ENCODE measurements at places on chromosomes 1 and 21.

DNA sequence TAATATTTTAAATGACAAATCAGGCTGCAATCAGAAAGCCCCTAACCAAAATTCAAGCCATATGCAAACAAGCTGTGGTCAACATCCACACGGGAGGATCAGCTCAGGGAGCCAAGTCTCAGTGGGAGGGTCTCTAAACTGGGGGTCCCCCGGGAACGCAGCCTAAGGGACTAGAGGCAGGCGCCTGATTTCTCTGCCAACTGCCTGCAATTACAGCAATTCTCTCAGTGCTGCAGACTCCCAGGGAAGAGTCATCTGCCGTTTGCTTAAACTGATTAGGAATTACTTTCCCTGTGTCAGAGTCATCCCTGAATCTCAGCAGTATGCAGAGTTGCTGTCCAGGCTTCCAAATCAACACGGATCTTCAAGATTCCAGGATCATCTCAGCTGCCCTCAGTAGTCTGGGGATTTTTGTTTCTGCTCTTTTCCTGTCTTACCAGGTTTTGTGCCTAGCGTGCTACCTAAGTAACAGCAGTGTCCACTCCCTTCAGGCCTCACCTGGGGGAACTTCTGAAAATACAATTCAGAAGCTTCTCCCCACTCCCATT lies 247.8 kb downstream of the RRAGC start:
- no peak for DNase-seq

DNA sequence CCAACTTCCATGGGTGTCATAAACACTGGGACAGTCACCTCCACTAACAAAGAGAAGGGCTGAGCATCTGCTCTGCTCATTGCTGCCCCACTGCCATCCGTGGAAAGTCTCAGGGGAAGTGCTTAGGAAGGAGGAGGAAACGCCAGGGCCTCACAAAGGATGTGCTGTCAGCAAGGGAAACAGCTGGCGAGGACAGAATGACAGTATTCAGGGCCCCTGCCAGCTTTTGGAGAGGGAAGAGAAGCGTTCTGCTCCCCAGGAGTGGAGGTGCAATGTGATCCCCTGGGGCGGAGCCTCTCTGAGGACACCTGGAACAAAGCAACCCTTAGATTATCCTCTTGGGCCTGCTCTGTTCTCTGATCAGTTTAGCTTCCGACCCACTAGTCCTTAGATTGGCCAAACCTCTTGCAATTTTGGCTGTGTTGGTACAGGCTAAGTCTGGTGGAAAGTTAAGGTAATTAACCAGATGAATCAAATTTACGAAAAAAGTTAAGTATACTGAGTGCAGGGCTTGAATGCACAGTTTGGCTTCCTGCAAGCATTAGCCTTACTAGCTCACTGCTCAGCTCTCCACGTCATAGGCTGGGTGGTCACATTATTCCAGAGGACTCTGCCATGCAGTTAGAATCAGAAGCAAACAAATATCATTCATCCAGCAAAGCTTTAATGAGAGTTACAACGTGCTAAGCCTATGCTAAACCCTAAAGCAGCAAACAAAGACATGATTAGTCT lies 170.2 kb upstream of the NFIA start:
- DNase-seq = no peak

DNA sequence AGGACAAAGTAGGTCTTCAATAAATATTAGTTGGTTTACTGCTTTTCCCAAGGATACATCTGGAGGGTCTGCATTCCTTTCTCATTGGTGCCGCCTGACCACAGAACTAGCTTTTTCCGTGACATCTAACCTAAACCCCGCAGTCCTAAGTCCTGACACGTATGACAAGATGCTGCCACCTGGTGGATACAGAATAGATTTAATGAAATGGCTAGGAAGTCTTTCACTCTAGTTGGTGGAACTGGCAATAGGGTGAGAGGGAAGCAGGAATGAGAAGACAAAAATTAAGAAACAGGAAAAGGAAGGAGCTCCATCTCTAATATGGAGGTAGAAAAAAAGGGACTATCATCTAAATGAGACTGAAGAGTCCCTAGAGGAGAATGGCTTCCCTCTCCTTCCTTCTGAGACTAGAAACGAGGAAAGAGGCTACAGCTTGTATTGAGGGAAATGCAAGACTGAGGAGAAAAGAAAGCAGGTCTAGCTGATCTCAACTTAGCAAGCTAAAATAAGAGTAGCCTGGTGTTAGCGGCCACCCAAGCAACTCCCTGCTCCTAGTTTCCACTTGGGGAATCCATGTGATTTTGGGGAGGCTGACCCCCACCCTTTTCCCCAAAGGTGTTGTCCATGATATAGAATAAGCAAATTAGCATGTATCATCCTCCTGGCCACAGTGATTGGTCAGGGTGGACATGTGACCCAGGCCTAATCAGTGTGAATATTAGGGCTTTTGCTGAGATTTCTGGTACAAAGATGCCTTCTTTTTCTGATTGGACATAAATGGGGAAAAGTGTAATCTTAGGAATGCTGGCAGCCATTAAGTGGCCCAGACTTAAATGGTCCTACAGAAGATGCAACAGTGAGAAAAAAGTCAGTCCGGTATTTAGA lies 5.9 kb downstream of the RFX5 start:
- DNase-seq = peak; percentile 77

- no peak for DNase-seq
These were observed 195.3 kb upstream of the APP start for GRCh38 chr21:26365849-26366248.

GRCh38 chr1:16420424-16421118 lies 16.7 kb downstream of the SPATA21 start:
- DNase-seq = no peak

DNA sequence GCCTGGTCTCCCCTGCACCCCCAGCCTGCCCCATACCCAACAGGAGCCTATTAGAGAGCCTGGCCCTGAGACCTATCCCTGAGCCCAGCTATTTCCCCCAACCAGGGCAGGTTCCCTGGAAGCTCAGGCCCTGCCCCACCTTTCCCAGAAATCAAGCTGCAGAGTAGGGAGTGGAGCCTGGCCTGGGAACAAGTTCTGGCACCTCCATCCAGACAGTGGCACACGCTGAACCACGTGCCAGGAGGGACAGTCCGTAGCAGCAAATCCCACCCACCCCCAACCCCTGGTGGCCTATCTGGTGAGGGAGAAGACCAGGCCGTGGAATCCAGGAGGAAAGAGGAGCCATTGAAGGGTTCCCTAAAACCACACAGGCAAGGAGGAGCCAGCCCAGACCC lies 22.6 kb downstream of the TNNT2 start:
- DNase-seq = no peak

- DNase-seq = no peak
These were observed 47.3 kb upstream of the LYPLAL1 start for GRCh38 chr1:219126377-219126776.

DNA sequence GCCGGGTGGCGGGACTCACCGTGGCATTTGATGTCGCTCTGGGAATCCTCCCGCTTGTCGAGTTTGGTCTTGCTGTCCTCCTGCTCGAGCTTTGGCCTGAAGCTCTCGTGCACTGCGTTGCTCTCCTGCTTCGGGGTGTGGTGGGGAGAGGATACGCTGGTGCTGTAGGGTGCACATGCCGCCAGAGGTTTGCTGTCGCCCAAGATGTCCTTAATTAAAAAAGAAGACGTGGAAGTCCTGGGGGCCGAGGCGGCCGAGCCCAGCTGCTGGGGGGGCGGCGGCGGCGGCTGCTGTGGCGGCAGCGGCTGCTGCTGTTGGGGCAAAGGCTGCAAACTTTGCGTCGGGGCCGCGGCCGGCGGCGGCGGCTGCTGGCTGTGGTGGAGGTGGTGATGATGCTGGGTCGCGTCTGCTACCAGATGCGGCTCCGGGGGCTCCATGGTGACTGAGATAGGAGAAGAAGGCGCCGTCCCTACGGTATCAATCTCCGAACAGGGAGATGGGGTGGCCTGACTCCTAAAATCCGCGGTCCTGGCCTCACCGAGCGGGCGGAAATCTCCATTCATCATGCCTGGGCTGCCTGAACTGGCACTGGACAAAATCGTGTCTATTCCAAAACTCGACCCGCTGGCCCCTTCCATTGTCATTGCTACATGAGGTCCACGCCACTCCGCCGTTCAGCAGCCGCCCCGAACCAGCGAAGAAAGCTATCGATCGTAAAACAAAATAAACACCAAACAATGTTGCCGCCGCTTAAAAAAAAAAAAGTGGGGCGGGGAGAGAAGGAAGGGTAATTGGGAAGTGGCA lies at the start of gene BARHL2:
Gene BARHL2, minus strand, starts transcription at position 751 of the 804 bp plus-strand sequence. Its CDS starts 107 bp downstream, at position 644.
- DNase-seq = no peak

- no peak for DNase-seq
These were observed 9.1 kb upstream of the CDK18 start for GRCh38 chr1:205495237-205495823.

GRCh38 chr1:34781071-34781843 lies at the start of gene GJB3:
TSS of gene GJB3 (plus strand) at chr1:34781214. CDS start at chr1:34784763, 3,549 bp downstream.
- peak; percentile 40 for DNase-seq

DNA sequence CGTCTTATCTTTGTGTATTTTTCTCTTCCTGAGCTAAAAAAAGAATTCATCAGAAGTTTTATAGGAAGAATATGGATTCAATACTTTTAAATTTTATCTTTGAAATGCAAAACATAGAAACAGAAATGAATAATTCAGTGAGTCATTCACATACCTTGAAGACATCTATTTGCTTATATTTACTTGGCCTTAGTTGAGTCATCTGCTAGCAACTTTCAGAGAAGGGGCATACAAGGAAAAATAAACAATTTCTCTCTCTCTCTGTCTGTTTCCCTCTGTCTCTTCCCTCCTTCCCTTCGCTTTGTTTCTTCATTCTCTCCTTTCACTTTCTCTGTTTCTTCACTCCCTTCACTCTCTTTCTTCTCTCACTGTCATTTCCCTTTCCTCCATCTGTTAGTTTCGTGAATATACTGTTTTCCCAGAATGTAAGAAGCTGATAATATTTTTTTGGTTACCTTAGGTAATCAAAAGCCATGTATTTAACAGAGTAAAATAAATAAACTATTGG lies 477.2 kb downstream of the BRINP3 start:
- peak; percentile 5 for DNase-seq

- DNase-seq = peak; percentile 26
These were observed 19.6 kb upstream of the ZNF648 start for GRCh38 chr1:182080955-182081582.

DNA sequence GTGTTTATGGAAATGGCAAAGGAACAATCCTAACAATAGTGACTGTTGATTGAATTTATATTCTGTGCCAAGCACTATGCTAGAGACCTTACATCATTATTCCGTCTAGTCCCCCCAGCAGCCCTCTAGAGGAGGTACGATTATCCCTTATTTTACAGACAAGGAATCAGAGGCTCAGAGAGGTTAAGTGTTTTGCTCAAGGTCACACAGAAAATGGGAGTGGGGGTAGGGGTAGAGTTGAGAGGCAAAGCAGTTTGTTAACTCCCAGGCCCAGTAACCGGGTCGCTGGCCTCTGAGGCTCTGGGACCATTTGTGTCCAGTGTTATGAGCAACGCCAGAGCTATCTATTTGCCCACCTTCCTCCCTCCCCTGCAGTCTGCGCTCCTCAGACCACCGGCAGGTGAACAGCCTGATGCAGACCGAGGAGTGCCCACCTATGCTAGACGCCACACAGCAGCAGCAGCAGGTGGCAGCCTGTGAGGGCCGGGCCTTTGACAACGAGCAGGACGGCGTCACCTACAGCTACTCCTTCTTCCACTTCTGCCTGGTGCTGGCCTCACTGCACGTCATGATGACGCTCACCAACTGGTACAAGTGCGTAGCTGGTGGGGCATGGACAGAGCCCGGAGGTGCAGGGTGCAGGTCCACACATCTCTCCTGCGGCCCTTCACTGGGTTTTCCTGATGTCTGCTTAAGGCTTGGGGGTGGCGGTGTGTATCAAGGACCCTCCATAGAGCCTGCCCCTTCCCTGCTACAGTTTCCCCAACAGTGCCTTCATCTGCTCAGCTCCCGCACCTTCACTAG lies 19.8 kb downstream of the SERINC2 start:
- DNase-seq = no peak

DNA sequence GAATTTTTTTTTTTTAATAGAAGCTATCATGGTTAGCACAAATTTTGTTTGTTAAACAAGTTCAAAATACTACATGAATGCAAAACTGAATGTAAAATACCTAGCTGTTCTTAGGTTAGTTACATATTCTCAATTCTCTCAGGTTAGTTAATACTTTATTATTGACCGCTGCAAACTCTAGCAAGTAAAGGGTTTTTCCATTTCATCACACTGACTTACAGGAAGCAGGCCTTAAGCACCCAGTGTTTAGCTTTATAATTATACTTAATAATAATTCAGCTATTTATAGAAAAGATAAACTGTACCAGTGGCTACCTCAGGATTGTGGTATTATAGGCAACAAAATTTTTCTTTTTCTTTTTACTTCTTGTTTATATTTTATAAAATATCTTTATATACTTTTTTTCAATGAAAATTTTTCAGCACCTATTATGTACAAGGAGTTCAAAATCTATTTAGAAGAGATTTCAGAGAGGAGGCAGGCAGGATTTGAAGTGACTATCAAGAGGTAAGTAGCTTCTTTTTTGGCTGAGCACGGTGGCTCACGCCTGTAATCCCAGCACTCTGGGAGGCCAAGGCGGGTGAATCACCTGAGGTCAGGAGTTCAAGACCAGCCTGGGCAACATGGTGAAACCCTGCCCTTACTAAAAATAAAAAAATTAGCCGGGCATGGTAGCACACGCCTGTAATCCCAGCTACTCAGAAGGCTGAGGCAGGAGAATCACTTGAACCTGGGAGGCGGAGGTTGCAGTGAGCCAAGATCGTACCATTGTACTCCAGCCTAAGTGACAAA lies 17.9 kb downstream of the PLPP3 start:
- no peak for DNase-seq

GRCh38 chr1:207920444-207921021 lies 9.6 kb upstream of the CD34 start:
- DNase-seq = no peak

DNA sequence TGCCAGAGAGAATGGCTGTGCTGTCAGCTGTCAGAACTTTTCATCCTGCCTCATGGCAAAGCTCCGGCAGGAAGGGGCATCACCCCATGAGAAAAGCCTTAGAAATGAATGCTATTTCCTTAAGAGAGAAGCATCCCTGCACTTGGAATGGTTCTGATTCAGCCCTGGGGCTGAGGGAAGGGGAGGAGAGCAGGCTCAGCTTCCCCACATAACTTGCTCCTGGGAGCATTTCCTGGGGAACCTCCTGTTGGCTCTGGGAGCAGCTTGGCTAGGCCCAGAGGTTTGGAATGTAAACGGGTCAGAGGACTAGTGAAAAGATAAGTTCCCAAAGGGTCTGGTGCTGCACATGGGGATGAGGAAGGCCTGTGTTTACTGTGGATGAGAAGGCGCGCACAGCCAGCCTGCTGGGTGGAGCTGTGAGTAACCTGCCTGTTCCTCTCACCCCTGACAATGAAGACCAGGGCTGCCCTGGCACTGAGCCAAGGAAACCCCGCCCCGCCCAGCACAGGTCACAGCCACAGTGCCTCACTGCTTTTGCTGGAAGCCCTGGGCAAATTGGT lies 5.0 kb downstream of the PRELP start:
- peak; percentile 87 for DNase-seq

Measured in Daoy (cell line).